B cell (primary cell): ENCODE measurements at places on chromosomes 1 and 21. TPM values are rescaled to one million over a fixed set of nuclear protein-coding genes. Genes with fewer than 3 reads are reported as not detected.

- peak; percentile 82 for DNase-seq
Measured at GRCh38 chr1:18951416-18951815, 5.1 kb downstream of the IFFO2 start.

GRCh38 chr1:169133228-169133576 lies 26.7 kb downstream of the ATP1B1 start:
- DNase-seq = no peak

- DNase-seq = no peak
Measured at GRCh38 chr1:53572065-53572814, 113.0 kb downstream of the DMRTB1 start.

DNA sequence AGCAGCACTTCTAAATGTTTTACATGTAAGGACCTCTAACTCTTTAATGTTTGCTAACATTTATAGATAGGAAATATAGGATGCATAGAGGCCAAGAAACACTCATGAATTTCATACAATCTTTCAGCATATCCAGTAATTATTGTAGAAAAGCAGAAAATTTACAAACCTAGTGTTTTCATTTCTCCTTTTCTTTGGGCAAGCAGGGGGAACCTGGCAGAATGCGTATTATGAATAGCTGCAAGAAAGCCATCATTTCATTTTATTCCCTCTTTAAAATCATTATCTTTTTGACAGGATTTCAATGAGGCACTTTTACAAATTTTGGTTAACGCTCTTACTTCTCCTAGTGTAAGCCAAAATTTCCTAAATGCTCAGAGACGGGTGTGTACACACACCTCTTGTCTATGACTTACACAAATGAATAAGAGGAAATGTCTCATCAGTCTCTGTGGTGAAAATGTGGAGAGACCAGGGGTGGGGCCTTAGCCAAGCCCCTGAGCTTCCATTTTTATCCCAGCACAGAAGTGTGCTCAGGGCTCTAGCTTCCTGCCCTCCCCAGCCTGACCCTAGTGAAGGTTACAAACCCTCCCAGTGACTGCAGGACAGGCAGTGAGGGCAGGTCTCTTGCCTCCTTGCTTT lies 91.6 kb downstream of the LRRC8C start:
- DNase-seq = peak; percentile 43

DNA sequence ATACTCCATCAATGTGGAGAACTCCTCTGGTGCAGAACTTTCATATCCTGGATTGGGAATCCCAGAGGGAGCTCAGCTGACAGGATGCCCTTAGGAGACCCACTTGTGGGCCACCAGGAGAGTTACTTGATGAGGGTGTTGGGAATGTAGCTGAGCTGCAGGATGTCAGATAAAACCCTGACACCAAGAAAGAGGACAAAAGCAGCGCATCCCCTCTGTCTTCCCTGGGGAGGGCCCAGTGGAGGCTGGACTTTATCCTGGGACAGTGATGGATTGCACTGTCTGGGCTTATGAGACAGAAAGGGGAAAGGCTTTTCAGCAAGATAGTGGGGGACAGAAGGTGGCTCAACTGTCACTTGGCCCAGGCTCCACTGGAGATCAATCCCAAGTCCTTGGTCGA lies 88.1 kb upstream of the BCAR3 start:
- no peak for DNase-seq

DNA sequence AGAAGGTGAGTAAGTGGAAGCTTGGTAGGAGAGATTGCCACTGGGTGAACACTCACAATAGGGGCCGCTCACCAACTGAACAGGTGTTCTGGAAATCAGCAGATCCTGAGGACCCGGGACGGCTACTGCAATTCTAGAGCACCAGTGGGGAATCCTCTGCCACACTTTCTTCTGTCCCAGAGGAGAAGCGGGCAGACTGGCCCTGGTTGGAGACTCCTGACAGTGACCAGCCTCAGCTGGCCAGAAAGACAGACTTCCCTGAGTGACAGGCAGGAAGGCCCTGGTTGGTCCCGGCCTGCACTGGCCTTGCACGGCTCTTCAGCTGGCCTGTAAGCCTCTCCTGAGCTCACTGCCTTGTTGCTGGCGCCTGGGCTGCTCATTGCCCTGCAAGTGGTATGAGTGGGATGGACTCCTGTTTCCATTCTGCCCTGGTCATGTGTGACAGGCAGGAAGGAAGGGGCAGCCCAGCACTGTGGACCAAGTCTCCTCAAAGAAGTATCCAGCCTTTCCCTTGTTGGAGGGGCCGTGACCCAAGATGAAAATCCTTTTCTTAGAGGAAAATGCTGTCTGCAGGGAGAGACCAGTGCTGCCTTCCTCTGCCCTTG lies 34.5 kb downstream of the MAN1C1 start:
- no peak for DNase-seq

GRCh38 chr1:223765036-223765718 lies 52.8 kb downstream of the CAPN2 start:
- no peak for DNase-seq

- peak; percentile 22 for DNase-seq
Measured at GRCh38 chr1:58047265-58047858, 499.2 kb downstream of the OMA1 start.

GRCh38 chr1:10737651-10738050 lies 58.8 kb downstream of the CASZ1 start:
- no peak for DNase-seq

- DNase-seq = no peak
Measured at GRCh38 chr1:178953538-178954324, 72.0 kb upstream of the FAM20B start.

- no peak for DNase-seq
Measured at GRCh38 chr1:116722016-116722838, 32.0 kb upstream of the CD2 start.

DNA sequence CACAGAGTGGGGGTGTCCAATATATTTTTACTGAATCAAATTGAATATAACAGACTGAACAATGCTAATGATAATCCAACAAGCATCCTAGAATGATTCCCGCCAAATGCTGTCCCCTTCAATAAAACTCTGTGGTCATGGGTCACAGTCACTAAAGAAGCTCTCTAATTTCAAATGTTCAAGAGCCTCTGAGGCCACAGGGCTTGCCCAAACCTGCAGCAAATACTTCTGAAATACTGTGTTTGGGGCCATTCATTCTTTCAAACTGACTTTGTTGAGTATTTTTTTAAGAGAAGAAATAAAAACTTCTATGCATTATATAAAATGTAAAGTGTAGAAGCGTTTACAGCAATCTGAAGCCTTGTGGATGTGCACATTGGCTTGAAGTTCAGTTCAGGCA lies 7.6 kb upstream of the BEND5 start:
- no peak for DNase-seq

DNA sequence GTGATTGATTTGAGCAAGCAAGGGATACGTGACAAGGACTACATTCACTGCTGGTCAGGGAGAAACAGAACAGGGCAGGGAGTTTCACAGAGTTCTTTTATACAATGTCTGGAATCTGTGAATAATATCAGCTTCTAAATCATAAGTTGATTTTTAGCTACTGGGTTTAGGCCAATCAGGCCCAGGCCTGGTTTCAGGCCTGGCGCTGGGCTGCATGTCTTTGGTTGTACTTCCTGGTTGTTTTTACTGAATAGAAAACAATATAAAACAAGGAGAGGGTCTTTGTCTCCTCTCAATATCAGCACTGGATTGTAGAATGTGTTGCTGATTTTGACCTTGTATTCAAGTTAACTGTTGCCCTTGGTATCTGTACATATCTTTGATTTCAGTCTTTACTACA lies 865 bp upstream of the AMY2A start:
- no peak for DNase-seq

GRCh38 chr1:213723187-213723586 lies 264.6 kb upstream of the PROX1 start:
- no peak for DNase-seq

Gene XCL2
- total RNA-seq = not detected in 2 replicates

Gene LORICRIN
- 0.39 TPM in 1 of 2 replicates, not detected in the other for total RNA-seq

Gene LELP1
- not detected in 2 replicates for total RNA-seq

Gene FCMR
- 711 and 753 TPM in 2 replicates for total RNA-seq

Gene CYP4X1
- not detected in 2 replicates for total RNA-seq
